ENCODE measurements at places on chromosomes 6 and 20.
A peak's percentile ranks its signal among the peaks of the same experiment; 100 is the strongest.

- DNase-seq = peak; percentile 52
These were observed 130.1 kb upstream of the ASCC3 start for GRCh38 chr6:101011186-101011585.

DNA sequence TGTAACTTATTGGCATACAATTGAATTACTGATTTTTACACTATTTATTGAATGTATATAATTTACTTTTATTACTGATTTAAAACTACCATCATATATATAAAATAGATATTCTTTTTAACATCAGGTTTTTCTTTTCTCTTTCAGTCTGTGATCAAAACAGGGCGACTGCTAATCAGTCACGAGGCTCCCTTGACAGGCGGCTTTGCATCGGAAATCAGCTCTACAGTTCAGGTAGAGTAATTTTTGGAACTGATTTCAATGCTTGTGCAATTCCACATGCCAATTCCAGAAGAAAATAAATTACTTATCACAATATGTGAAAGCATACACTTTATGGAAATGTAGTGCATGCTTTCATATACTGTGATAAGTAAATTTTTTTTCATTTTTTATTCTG is 166.5 kb downstream of the BCKDHB start:
- no peak for DNase-seq

- no peak for DNase-seq
These were observed 3.7 kb upstream of the ZNF335 start for GRCh38 chr20:45975686-45976085.

DNA sequence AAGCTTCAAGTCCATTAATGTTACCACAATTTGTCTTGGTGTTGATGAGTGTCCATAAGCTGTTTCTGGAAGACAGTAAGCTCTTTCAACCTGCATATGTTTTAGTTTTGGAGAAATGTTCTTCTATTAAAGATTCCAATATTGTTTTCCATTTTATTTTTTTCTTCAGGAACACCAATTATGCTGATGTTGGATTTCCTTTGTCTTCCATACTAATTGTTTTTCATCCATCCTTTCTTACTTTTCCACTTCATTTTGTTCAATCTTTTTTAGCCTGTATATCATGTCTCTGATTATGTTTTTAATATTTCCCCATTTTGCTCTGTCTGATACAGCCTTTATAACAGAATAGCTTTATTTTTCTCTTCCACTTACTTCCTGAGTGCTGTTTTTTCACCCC is 21.9 kb downstream of the SLC13A3 start:
- DNase-seq = no peak

GRCh38 chr20:39946053-39946810 is 742.8 kb downstream of the MAFB start:
- no peak for DNase-seq

DNA sequence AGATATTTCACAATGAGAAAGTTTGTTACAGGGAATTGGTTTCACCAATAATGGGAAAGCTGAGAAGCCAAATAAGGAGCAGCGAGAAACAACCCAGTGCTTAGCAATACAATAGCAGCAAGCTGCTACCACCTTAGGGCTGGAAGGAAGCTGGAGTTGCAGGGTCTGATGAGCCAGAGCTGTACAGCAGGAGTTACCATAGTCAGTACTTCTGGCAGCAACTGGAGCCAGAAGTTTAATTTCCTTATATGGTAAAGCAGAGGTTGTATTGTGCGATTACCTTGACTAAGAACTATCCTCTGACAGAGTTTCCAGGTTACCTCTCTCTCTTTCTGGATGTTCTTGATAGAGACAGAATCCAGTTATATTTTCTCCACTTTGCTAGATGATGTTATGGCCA is 137.1 kb upstream of the OLIG3 start:
- no peak for DNase-seq

- DNase-seq = no peak
These were observed 17.6 kb upstream of the IFNGR1 start for GRCh38 chr6:137236581-137237355.

GRCh38 chr20:49216991-49217578 is 2.1 kb upstream of the DDX27 start:
- DNase-seq = peak; percentile 87

GRCh38 chr20:48002517-48002970 is 217.3 kb upstream of the SULF2 start:
- DNase-seq = no peak

DNA sequence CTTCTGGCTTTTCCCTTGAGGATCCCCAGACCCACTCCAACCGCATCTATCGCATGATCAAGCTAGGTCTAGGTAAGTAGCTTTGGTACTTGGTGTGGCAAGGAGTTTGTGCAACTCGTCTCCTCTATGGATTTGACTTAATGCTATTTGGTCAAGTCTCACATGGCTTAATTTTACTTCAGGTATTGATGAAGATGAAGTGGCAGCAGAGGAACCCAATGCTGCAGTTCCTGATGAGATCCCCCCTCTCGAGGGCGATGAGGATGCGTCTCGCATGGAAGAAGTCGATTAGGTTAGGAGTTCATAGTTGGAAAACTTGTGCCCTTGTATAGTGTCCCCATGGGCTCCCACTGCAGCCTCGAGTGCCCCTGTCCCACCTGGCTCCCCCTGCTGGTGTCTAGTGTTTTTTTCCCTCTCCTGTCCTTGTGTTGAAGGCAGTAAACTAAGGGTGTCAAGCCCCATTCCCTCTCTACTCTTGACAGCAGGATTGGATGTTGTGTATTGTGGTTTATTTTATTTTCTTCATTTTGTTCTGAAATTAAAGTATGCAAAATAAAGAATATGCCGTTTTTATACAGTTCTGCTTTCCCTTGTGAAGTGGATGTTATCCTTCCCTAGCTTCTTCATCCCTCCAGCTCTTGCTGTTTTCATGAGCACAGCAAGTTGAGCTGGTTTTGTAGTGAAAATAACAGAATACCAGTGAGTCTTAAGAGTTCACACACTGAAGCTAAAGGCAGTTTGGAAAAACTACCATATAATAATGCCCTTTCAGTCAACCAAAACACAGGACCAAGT is 3.8 kb downstream of the SLC35B2 start:
- peak; percentile 30 for DNase-seq

DNA sequence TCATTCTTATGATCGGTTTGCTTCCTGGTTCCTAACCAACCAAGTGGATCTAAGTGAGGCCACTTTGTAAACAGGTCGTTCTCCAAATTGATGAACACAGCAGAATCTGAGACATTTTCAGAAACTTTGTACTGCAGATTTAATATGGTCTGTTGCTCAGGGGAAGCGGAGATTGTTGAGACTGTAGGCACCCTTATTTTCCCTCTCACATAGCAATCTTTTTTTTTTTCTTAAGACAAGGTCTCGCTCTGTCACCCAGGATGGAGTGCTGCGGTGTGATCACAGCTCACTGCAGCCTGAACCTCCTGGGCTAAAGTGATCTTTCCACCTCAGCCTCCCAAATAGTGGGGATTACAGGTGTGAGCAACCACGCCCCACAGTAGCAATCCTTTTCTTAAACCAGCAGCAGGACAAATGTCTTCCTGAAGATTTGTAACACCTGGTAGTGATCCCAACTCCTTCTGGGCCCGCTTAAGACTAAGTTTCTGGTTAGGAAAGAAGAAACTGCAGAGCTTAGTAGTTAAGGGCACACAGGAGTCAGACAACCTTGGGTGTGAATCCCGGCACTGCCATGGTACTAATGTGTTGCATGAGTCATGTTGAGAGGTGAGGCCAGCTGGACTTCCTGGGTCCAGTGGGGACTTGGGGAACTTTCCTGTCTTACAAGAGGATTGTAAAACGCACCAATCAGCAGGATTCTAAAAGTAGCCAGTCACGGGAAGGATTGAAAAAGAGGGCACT is 48.4 kb upstream of the EZR start:
- DNase-seq = no peak

GRCh38 chr20:30985386-30985785 is 272.1 kb upstream of the DEFB115 start:
- DNase-seq = no peak

GRCh38 chr20:59598625-59599310 is 5.6 kb upstream of the PHACTR3 start:
- DNase-seq = peak; percentile 23

DNA sequence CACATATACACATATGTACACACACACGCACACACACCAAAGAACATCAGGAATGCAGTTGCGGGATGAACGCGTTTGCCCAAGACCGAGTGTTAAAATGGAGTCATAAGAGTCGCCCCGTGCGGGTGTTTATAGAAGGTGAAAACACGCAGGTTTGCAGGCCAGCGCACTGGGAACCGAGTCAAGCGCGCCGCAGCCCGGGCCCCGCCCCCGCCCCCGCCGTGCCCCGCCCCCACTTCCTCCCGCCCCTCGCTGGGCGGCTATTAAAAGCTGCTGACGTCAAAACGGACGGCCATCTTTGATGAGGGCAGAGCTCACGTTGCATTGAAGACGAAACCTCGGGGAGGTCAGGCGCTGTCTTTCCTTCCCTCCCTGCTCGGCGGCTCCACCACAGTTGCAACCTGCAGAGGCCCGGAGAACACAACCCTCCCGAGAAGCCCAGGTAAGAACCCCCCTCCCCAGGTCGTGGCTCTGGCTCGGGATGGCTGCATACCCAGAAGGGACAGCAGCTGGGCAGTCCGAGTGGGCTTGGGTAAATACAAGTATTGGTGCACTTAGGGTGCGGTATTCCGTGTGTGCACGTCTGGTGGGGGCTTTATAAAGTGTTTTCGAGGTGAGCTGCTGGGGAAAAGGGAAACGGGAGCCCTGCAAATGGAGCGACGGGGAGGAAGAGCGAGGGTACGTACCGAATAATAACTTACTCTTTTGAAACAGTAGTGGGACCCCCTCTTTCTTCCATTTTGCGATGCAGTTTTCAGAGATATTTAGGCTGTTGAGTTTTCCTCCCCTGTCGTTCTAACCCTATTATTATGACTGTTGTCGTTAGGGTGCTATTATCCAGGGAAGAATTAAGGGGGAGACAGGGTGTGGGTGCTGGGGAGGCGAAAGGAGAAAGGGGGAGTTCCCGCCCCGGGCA is at the start of gene SNAP25:
SNAP25 (plus strand) TSS at position 295 of the 916 bp plus-strand sequence. CDS start 56,662 bp downstream, outside the sequence.
- peak; percentile 91 for DNase-seq

DNA sequence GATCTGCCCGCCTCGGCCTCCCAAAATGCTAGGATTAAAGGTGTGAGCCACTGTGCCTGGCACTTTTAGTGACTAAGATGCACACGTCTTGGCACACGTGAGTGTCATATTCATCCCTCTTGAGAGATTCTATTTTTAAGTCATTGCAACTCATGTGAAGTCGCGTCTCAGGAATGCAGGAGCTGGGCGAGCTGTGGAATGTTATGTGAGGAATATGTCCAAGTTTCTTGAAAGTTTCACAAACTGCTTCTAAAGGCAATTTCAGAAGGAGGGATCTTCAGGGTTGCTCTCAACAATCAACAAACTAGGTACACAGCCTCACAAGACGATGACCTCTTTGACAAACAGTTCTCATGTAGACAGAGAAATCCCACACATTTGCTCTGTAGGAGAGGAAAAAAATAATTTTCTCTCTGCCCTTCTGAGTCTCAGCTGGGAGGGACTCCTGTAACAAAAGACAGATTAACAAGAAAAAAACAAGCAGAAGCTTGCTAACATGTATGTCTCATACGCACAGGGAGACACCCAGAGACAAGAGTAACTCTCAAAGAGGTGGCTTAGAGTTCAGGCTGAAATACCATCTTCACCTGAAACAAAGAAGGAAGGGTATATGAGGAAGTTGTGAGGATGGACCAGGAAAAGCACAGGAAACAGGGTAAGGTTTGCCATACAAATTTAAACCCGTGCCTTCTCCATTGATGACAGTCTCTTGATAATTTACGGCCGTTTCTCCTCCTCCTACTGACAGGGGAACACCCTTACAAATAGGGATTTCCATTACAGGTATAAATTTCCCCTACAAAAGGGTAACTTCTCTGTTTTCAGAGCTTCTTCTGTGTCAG is 45.3 kb upstream of the FAM50B start:
- DNase-seq = no peak

DNA sequence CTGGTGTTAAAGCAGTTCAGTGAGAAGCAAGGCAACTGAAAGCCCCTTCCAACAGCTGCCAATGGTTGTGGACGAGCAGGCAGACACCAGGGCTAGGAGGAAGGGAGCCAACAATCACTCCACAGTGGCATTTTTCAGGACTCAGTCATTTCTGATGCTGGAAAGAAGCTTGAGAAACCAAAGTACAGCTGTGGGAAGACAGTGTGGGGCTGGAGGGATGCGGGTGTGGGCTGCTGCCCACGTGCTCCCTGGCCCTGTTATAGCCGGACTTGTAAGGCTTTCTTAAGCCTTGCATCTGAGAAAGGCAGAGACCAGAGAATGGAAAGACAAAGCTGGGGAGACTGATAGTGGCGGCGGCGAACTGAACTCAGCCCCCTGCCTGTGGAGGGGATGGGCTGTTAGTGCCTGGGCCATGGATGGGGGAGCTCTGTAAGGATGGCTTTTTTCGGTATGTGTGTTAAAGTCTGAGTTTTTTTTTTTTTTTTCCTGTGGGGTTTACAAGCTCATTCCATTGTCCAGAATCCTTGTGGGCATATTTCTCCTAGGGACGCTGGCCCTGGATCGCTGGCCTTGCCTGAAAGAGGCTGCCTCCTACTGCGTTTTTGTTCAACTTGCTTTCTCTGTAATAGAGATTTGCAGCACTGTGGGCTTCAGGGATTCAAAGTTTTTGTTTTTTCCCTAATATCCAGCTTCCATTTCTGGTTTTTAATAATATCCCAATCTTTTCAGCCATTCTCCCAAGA is 91.7 kb downstream of the GJA10 start:
- DNase-seq = no peak

- DNase-seq = no peak
These were observed 20.3 kb downstream of the CITED2 start for GRCh38 chr6:139354189-139354588.

GRCh38 chr6:2976060-2976459 is 4.7 kb upstream of the SERPINB6 start:
- no peak for DNase-seq

- no peak for DNase-seq
These were observed 207.1 kb upstream of the POU3F2 start for GRCh38 chr6:98627129-98627775.

GRCh38 chr6:82608781-82609180 is 245.2 kb downstream of the TPBG start:
- no peak for DNase-seq

DNA sequence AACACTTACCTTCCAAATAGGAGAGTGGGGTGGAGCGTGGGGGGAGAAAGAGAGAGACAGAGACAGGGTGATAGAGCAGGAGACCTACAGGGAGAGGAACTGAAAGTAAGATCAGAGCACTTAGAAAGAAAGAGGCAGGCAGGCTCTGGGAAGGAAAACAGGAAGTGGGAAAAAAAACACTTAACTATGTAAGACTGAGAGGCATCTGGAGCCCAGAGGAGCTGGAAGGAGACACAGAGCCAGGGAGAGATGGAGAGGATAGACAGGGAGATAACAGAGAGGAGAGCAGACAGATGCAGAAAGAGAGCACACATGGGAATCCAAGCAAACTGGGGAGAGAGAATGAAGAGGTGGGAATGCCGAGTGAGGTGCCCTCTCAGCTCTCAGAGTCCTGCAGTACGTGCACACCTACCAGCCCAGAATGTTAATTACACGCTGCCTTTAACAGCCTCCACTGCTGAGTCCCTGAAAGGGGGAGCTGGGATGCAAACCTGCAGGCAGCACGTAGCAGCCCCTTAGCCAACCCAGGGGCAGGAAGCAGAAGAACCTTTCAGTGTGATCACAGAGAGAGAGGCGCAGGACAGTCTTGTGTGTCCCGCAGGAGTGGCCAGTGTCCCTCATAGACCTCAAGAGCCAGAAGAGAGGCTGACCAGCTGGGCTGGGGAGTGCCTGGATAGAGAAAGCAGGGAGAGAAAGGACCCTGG is 132.7 kb upstream of the LRFN2 start:
- peak; percentile 41 for DNase-seq

GRCh38 chr6:64081453-64081852 is 445.9 kb downstream of the PHF3 start:
- no peak for DNase-seq

Measured in NCI-H2029 treated with DMSO at 0.1 percent for 48 hours (cell line).